Activated T-cell treated with anti-CD3 and anti-CD28 coated beads, Interleukin-2, amount 50 U/mL, for 72 hours (primary cell): ENCODE measurements at places on chromosomes 3 and 15. TPM values are rescaled to one million over a fixed set of nuclear protein-coding genes. Genes with fewer than 3 reads are reported as not detected.

PIERCE2 gene
- not detected for total RNA-seq

EBLN2 gene
- 7.0 TPM for total RNA-seq

GOLGA6L7 gene
- total RNA-seq: not detected

DNA sequence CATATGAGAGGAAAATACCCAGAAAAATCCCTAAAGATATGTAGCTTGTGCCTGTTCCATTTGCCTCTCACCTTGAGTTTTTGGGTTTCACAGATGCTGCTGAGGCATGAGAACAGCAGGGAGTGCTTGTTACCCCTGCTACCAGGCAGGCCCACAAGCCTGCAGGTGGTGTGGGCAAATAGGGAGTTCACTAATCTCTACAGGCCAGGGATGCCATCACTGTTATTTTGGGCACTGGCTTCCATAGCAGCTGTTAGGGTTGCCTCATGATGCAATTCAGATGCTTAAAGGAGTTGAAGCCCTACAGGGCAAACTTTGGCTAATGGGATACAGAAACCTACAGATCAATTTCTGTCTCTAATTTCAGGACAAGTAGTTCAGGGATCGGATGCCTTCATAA, 873.5 kb downstream of the OTOL1 start:
- no peak for DNase-seq

GRCh38 chr3:190366133-190366532, 21.8 kb upstream of the CLDN16 start:
- DNase-seq: no peak

DNA sequence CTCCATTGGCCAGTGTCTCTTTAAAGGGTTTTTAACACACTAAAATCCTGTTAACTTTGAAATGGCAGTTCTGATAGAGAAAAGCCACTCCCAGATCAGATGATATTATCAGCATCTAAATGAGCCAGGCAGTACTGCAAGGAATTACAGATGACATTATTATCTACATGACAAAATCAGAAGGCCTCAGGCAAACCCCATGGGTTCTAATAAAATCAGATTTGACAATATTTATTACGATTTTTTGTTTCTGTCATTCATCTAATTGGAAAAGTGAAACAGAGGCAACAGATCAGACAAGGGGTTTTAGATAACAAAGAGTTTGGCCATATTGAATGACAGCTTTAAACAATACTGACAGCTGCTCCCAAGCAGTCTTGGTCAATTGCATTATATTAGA, 112.7 kb downstream of the FEZF2 start:
- no peak for DNase-seq

GRCh38 chr3:37375184-37376127, 201.1 kb upstream of the LRRFIP2 start:
- DNase-seq: no peak

- no peak for DNase-seq
Observed at GRCh38 chr15:94105760-94106159, 125.6 kb upstream of the MCTP2 start.

- DNase-seq: no peak
Observed at GRCh38 chr3:147269907-147270306, 136.4 kb downstream of the ZIC4 start.

- DNase-seq: no peak
Observed at GRCh38 chr15:36591536-36592411, 12.3 kb downstream of the CDIN1 start.

GATM gene
- total RNA-seq: 1.2 TPM

CPB1 gene
- not detected for total RNA-seq

DNA sequence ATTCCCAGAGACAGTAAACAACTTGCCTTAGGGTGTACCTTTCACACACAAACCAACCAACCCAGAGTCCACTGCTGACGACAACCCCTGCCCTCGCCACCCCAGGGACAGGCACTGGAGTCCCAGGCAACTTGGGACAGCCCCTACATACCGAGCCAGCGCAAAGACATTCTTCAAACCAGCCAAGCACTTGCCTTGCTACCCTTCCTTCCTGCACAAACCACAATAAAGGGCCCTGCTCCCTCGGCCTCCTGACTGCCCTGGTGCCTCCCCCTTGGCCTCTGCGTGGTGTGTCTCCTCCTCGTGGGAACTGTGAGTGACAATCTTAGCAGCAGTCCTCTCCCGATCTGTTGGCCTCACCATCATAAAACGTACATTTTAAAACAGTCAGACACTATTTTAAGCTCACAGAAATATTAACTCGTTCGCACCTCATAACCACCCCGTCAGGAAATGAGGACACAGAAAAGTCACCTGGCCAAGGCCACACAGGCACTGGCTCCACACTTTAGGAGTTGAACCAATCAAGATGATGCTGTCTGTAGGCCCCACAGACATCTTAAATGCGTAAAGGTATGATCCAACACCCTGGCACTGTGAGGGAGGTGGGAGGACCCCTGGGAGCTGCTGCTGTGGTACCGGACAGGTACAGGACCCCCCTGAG, 113.8 kb downstream of the ADCY5 start:
- DNase-seq: no peak

GRCh38 chr3:52393959-52394670, 50.8 kb downstream of the SEMA3G start:
- DNase-seq: no peak

GRCh38 chr15:23690450-23690852, 3.3 kb upstream of the NDN start:
- DNase-seq: no peak

- DNase-seq: no peak
Observed at GRCh38 chr3:146732325-146732724, 127.2 kb upstream of the PLSCR5 start.
